CD8-positive, alpha-beta memory T cell (primary cell): ENCODE measurements at places on chromosomes 11 and 22.

DNA sequence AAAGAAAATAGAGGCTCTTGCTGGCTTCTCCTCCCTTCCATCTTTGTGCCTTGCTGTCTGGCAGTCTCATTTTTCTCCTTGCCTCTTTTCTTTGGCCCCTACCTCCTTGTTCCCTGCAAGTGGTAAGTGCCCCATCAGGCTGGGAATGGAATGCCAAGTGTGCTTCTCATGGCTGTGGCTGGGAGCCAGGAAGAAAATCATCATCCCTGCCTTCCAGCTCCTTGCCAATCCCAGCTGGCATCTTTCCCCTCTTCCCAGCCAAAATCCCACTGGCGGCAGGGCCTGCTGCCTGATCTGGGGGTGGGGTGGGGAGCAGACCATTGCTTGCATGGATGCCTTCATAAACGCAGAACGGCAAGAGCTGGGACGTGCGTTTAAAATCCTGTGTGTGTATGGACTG is 27.0 kb upstream of the SLC25A18 start:
- no peak overlapping the region for H3K4me3 ChIP-seq
- no peaks in the 10 kb centered on the region for H3K27me3 ChIP-seq
- H3K36me3 ChIP-seq: no peaks in the 10 kb centered on the region
- no peaks in the 10 kb centered on the region for H3K4me1 ChIP-seq

DNA sequence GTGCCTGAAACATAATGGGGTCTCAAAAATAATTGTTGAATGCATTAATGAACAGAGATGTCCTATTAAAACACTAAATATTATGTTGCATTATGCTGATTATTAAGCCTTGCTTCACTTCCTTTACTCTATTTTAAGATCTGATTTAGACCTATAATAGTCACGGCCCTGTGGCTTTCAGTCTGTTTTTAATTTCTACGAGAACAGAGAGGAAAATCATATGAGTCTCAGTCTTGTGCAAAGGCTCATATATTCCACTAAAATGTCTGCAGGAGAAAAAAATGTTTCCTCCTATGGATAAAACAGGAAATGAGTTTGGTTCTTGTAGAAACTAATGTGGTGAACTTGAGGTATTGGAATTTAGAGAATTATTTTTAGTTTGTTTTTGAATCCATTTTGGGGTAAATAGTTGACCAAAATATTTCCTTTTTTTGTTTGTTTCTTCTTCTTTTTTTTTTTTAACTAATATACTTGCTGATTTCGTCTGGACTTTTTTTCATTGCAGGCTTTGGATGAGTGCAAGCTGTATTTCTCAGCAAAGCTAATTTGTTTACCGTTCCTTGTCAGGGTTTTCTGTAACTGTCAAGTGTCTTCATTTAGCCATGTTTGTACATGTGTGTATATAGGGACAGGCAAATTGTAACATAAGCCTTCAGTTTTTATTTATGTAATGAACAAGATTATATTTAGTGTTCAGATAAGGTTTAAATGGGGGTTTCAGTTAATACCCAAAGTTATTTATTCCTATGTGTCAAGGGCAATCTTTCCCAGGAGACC is 139.1 kb upstream of the DDI1 start:
- no peak overlapping the region for H3K27ac ChIP-seq
- H3K4me3 ChIP-seq: no peak overlapping the region
- H3K27me3 ChIP-seq: no peaks in the 10 kb centered on the region
- H3K36me3 ChIP-seq: no peaks in the 10 kb centered on the region

GRCh38 chr22:49788504-49788903 is 39.2 kb downstream of the BRD1 start:
- H3K27ac ChIP-seq: no peak overlapping the region
- no peaks in the 10 kb centered on the region for H3K27me3 ChIP-seq
- peak overlapping the region; percentile 58 for H3K4me3 ChIP-seq

GRCh38 chr22:41799486-41800347 is 762 bp upstream of the CCDC134 start:
- peaks cover 32% of the 10 kb centered on the region for H3K4me1 ChIP-seq
- peak; percentile 5 for DNase-seq
- H3K36me3 ChIP-seq: peaks cover 6% of the 10 kb centered on the region
- H3K27me3 ChIP-seq: no peaks in the 10 kb centered on the region
- peak overlapping the region; percentile 96 for H3K27ac ChIP-seq

DNA sequence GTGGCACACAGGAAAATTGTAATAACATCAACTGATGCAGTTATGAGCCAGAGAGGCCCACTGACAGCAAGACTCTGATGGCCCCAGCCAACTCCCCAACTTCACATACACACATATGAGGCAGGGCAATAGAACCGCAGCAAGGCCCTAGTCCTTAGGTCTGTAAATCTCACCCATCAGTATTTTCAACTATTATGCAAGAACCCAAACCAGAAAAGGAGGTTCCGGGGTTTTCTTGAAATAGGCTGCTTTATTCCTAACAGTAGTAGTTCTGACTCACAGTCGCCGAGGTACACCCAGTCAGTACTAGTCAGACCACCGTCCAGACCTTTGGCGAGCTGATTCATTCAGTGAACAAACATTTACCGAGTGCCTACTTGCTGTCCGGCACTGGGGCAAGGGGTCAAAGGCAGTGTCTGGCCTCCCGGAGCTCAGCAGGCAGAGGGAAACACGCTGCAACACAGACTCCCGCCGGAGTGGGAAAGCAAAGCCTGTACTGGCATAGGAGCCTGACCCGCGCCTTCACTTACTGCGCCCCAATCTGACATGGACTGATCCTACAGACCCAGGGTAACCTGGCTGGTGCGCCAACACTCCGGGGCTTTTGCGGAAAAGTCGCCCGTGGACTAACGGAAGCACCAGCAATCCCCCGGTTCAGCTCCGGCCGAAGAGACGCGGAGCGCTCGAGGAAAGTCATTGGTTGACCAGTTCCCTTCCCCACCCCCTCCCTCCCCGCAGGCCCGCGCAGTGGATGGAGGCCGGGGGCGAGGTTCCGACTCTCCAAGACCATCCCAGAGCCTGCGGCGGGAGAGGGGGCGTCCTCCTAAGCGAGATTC is 1.3 kb downstream of the PLEKHA7 start:
- no peak overlapping the region for H3K27ac ChIP-seq
- H3K4me3 ChIP-seq: peak overlapping the region; percentile 32
- peaks cover 6% of the 10 kb centered on the region for H3K27me3 ChIP-seq
- H3K4me1 ChIP-seq: no peaks in the 10 kb centered on the region
- no peak for DNase-seq
